ENCODE measurements at places on chromosomes 2 and 18.

GRCh38 chr2:55063226-55063625 is 13.0 kb upstream of the RTN4 start:
- DNase-seq, result no peak

DNA sequence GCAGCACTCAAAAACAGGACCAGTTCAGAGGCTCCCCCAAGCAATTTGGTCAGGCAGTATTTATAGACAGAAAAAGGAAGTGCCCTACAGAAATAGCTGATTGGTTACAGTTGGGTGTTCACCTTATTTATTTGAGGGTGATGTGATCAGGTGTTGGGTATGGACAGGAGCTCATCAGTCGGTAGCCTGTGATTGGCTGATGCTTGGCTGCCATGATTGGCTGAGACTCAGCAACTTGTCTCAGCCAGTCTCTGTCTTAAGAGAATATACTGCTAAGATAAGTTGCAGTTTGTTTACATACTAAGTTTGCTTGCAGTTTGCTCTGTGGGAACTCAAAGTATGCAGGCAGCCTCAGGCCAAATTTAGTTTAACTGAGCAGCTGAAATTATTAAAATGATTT is 9.4 kb downstream of the ABCG8 start:
- peak; percentile 27 for DNase-seq

DNA sequence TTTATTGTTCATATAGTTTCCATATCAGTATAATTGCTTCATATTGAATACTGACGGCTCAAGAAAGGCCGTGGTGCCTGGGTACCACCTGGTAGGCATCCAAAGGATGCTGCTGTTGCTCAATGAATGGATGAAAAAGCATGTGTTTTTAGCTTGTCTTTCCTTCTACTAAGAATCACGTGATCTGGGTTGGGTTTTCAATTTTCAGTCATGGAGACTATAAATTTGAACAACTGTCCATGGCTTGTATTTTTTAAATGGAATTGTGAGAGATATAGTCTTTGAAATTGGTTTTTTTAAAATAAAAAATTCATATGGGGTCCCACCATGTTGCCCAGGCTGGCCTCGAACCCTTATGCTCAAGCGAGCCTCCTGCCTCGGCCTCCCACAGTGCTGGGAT is 25.3 kb downstream of the EMILIN2 start:
- DNase-seq, result no peak

GRCh38 chr2:187338679-187339121 is 109.4 kb downstream of the CALCRL start:
- no peak for DNase-seq

- no peak for DNase-seq
Observed at GRCh38 chr18:37624318-37624717, 58.7 kb upstream of the CELF4 start.

DNA sequence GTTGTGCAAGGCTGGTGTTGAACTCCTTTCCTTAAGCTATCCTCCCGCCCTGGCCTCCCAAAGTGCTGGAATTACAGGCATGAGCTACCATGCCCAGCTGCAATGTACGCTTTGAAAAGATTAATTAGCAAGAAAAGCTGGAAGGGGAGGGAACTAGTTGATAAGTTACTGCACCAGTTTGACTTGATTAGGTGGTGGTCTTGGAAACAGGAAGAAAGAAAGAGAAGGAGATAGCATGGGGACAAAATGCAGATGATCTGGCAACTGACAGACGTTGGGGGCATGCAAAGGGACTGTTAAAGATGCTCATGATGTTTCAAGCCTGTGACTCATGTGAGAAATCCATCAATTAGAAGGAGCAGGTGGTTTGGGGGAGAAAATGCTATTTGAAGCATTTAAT is 68.6 kb downstream of the PLEKHM3 start:
- DNase-seq, result no peak

DNA sequence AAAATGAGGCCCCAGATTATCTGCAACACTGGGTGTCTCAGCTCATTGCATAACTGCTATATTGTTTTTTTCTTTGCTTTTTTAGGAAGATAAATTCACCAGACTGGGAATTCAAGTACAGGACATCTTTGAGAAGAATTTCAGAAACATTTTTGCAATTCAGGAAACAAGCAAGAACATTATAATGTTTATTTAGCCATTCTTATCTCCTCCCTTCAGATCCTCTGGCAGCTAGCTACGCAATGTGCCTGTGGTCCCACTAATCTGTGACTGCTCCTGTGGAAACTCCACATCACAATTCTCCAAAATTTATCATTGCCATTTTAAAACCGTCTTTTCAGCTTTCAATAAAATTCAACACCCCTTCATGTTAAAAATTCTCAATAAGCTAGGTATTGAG is 126.8 kb downstream of the SP100 start:
- no peak for DNase-seq

GRCh38 chr2:138654146-138654545 is 126.0 kb downstream of the NXPH2 start:
- no peak for DNase-seq

- DNase-seq, result no peak
Observed at GRCh38 chr18:64695851-64696553, 547.1 kb upstream of the LINC00305 start.

- no peak for DNase-seq
Observed at GRCh38 chr2:172092716-172093415, 7.6 kb downstream of the DLX1 start.

DNA sequence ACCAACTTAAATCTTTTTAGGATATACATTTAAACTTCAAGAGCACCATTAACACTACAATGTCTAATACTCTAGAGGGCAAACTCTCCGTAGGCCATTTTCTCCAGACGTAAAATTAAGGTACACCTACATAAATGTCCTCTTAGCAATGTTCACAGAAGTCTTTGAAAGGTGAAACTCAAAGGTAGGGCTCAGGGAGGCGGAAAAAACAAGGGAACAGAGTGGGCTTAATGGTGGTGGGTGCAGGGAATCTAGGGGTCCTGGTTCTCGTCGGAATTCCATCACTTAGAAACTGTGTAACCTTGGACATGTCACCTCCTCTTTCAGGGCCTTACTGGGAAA is 668 bp downstream of the NFU1 start:
- DNase-seq, result no peak

- DNase-seq, result peak; percentile 89
Observed at GRCh38 chr2:232260075-232260474, 118.5 kb upstream of the ALPP start.

- DNase-seq, result no peak
Observed at GRCh38 chr2:231665245-231666170, 42.8 kb upstream of the PTMA start.

- DNase-seq, result no peak
Observed at GRCh38 chr2:168490946-168491605, 35.0 kb downstream of the CERS6 start.
